ENCODE measurements at places on chromosomes 12 and 14.
A peak's percentile ranks its signal among the peaks of the same experiment; 100 is the strongest.

DNA sequence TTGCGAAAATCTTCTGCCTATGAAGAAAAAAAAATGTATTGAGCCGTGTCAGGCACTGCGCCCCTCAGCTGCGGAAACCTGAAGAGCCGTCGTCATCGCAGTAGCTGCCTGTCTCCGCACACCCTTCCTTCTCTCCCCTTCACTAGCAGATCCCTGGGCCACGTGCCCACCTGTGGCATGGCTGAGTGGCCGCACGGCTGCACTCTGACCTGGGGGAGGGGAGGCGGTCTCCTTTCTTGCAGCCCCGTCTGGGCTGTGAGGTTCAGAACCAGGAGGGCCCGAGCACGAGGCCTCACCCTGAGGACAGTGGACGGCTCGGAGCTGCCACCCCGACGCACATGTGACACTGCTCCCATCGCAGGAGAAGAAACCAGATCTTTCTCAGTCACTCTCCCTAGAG is 24.9 kb downstream of the PGAM5 start:
- H3K4me1 ChIP-seq = no peaks in the 10 kb centered on the region
- DNase-seq = no peak
- H3K27ac ChIP-seq = no peak overlapping the region
- no peak overlapping the region for H3K4me3 ChIP-seq
- H3K36me3 ChIP-seq = peaks cover 66% of the 10 kb centered on the region

- H3K36me3 ChIP-seq = peaks cover 8% of the 10 kb centered on the region
- H3K4me3 ChIP-seq = no peak overlapping the region
- no peaks in the 10 kb centered on the region for H3K27me3 ChIP-seq
- H3K27ac ChIP-seq = no peak overlapping the region
- H3K4me1 ChIP-seq = peaks cover 16% of the 10 kb centered on the region
Observed at GRCh38 chr14:71388862-71389261, 481.6 kb downstream of the PCNX1 start.

GRCh38 chr12:30934811-30935210 is 8.3 kb downstream of the TSPAN11 start:
- H3K4me3 ChIP-seq = no peak overlapping the region
- H3K27ac ChIP-seq = no peak overlapping the region
- no peaks in the 10 kb centered on the region for H3K4me1 ChIP-seq
- peaks cover 10% of the 10 kb centered on the region for H3K27me3 ChIP-seq
- no peaks in the 10 kb centered on the region for H3K36me3 ChIP-seq
- no peak for DNase-seq

GRCh38 chr12:64636856-64637255 is 26.6 kb downstream of the RASSF3 start:
- no peak for DNase-seq
- no peaks in the 10 kb centered on the region for H3K27me3 ChIP-seq
- H3K27ac ChIP-seq = peak overlapping the region; percentile 67
- H3K4me3 ChIP-seq = no peak overlapping the region

DNA sequence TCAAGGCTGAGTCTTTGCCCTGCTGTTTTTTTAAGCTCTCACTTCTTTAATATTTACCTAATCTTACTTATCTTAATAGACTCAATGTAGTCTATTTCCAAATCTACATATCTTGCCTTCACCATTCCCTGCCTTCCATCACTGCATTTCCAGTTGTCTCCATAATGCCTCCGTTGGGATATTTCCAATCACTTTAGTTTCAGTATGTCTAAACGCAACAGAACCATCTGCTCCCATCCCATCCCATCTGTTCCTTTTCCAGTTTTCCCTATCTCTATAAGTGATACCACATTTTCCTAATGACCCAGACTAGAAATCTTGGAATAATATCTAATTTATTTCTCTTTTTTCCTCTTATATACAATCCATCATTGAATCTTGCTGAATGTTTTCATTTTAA is 15.1 kb upstream of the CCDC198 start:
- H3K36me3 ChIP-seq = no peaks in the 10 kb centered on the region
- no peak overlapping the region for H3K27ac ChIP-seq
- H3K27me3 ChIP-seq = peaks cover 2% of the 10 kb centered on the region
- no peak for DNase-seq
- no peak overlapping the region for H3K4me3 ChIP-seq

DNA sequence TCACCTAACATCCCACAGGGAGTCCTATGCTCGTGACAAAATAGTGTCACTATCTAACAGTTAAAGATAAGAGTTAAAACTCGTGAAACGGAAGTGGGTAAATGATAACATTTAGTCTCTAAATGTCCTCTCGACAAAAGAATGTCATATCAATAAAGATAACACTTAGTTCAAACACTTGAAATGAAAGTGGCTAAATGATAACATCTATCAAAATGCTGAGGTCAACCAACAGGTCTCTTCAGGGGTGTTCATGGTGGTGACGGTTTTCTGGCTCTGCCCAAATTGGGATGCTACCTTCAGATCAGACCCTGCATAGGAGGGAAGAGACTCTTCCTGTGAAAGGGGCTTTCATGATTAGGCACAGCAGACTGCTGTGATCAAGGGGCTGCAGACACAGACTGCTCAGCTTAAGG is 22.1 kb downstream of the IL26 start:
- no peak overlapping the region for H3K4me3 ChIP-seq
- H3K4me1 ChIP-seq = peaks cover 33% of the 10 kb centered on the region
- H3K27ac ChIP-seq = no peak overlapping the region
- no peak for DNase-seq
- no peaks in the 10 kb centered on the region for H3K36me3 ChIP-seq

GRCh38 chr14:61872452-61872851 is 110.2 kb downstream of the SNAPC1 start:
- no peak overlapping the region for H3K4me3 ChIP-seq
- no peak for DNase-seq
- H3K4me1 ChIP-seq = peaks cover 5% of the 10 kb centered on the region
- H3K27ac ChIP-seq = no peak overlapping the region
- no peaks in the 10 kb centered on the region for H3K36me3 ChIP-seq

DNA sequence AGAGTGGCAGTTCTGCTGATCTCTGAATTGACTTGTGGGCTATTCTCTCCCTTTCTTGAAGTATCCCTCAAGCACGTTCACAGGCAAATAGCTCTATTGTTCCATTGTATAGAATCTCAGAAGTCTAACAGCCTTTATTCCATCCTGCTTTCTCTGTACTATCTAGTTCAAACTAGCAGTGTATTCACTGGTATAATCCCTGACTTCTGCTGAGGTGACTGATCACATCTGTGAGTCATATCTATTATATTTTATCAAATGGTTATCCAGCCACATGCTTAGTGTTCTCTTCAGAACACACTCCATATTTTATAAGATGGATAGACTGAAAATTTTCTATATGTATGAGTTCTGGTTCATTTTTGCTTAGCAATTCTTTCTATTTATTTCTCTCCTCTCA is 866.1 kb downstream of the C12orf50 start:
- H3K4me1 ChIP-seq = no peaks in the 10 kb centered on the region
- DNase-seq = no peak
- no peak overlapping the region for H3K27ac ChIP-seq
- no peaks in the 10 kb centered on the region for H3K27me3 ChIP-seq
- no peaks in the 10 kb centered on the region for H3K36me3 ChIP-seq

GRCh38 chr12:46209914-46210872 is 58.6 kb downstream of the SLC38A1 start:
- peak; percentile 87 for DNase-seq
- H3K27ac ChIP-seq = peak overlapping the region; percentile 99
- H3K4me3 ChIP-seq = peak overlapping the region; percentile 60
- H3K36me3 ChIP-seq = peaks cover 63% of the 10 kb centered on the region

DNA sequence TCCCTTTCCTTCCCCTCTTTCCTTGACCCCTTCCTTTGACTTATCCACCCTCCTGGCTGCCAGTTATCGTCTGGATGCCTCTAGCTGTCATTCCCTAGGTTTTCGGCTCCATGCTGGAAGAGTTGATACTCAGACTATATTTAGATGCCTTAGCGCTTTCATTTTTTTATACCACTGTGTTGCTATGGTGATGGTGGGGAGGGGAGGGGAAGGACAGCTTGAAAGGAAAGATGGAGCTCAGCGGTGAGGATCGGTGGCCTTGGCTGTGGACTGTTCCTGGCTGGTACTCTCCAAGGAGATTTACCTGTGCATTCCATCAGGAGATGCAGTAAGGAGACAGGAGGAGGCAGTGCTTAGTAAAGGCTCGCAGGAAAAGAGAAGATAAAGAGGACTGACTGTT is 108.7 kb downstream of the SLC8A3 start:
- H3K27me3 ChIP-seq = peaks cover 20% of the 10 kb centered on the region
- DNase-seq = no peak
- H3K27ac ChIP-seq = no peak overlapping the region
- H3K4me1 ChIP-seq = no peaks in the 10 kb centered on the region
- H3K36me3 ChIP-seq = no peaks in the 10 kb centered on the region

DNA sequence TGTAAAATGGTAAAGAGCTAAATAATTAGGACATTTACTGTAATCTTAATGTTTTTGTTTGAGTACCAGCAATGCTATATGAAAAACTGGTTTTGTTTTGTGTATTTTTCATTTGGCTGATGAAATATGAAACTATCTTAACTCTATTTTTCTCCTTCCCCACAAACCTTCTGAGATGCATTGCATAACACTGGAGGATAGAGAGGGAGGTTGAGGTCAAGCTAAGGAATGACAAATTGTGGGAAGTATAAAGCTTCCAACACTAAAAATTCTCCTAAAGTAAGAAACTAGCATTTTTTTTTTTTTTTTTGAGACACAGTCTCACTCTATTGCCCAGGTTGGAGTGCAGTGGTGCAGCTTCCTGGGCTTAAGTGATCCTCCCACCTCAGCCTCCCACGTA is 31.5 kb upstream of the SRP54 start:
- no peak for DNase-seq
- H3K36me3 ChIP-seq = peaks cover 11% of the 10 kb centered on the region
- H3K4me3 ChIP-seq = no peak overlapping the region
- no peaks in the 10 kb centered on the region for H3K4me1 ChIP-seq
- no peak overlapping the region for H3K27ac ChIP-seq

DNA sequence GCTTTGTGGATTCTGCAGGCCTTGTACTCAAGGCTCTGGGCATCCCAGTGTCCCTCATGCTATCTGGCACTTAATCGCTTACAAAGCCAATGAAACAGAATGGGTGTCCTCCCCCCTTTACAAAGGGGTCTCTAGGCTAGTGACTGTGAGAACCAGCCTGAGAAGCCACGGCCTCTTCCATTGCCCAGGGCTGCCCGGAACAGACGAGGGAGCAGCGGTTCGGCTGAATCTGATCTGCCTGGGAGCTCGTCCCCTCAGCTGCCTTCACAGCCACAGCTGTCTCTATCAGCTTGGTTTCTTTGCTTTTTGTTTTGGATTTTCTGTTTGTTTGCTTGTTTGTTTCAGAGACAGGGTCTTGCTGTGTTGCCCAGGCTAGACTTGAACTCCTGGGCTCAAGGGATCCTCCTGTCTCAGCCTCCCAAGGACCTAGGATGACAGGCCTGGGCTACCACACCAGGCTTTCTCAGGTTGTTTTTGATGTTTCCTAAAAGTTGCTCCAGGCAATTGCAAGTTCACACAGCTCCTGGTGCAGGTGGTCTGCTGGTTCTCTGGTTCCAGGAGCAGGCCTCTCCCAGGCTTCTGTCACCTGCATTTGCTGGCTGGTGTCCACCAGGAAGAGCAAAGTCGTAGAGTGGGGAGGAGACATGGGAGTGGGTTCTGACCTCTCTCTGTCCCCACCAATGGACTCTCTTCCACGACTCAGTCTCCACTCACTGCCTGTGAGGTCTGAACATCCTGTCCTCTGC is 10.9 kb upstream of the RIN3 start:
- H3K4me1 ChIP-seq = peaks cover 4% of the 10 kb centered on the region
- no peaks in the 10 kb centered on the region for H3K36me3 ChIP-seq
- DNase-seq = no peak
- H3K27ac ChIP-seq = no peak overlapping the region
- no peaks in the 10 kb centered on the region for H3K27me3 ChIP-seq

- peaks cover 54% of the 10 kb centered on the region for H3K4me1 ChIP-seq
- no peak overlapping the region for H3K27ac ChIP-seq
Observed at GRCh38 chr12:26830363-26830762, 2.6 kb downstream of the ITPR2 start.

DNA sequence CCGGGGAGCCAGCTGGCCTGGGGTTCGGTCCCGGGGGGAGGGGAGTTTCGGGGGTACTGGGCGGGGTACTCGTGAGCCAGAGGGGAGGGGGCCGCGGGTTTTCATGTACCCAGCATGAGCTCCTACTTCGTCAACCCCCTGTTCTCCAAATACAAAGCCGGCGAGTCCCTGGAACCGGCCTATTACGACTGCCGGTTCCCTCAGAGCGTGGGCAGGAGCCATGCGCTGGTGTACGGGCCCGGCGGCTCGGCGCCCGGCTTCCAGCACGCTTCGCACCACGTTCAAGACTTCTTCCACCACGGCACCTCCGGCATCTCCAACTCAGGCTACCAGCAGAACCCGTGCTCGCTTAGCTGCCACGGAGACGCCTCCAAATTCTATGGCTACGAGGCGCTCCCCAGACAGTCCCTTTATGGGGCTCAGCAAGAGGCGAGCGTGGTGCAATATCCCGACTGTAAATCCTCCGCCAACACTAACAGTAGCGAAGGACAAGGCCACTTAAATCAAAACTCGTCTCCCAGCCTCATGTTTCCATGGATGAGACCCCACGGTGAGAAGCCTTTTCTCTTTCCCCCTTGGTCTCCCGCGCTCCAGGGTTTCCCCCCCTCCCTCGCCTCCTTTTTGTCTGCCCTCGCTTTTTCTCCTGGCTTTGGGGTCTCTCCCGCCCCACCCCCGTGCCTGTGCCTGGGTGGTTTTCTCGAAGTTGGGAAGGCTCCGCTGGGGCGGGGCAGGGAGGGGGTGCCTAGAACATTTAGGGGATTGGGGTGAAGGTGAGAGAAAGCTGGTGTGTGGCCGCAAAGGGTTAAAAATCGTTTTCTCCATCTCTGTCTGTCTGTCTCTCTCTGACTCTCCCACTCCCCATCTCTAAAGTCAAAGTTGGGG is 627 bp downstream of the HOXC8 start:
- H3K4me3 ChIP-seq = peak overlapping the region; percentile 48
- DNase-seq = peak; percentile 34
- H3K4me1 ChIP-seq = peaks cover 27% of the 10 kb centered on the region
- H3K27me3 ChIP-seq = peaks cover 86% of the 10 kb centered on the region
- no peak overlapping the region for H3K27ac ChIP-seq

DNA sequence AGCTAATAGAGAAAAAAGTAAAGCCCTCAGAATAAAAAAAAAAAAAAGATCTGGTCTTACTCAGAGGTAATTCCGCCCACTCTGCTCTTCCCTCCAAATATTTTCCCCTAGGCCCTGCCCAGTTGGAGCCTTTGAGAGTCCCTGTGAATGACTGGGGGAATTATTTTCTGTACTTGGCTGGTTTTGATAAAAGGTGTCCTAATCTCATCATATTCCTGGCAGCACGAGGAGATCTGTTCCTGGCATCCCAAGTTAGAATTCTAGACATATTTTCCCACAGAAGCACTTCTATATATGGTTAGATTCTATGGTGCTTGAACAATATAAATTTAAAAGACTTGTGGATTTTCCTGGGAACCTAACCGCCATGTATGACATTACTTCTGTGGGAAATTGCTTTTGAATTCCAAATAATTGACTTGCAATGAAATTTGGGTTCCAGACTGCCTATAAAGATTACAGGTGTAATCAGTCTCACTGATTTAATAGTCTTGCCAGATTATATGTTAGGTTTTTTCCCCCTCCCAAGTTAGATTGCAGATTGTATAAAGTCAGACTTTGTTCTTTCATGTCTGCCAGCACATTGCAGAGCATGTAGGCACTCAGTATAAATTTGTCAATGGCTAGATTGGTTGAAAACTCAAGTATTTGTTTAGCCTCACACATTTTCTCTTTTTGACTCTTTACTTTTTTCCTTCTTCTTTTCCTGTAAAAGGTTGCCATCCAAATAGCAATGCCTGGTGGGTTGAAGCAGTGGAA is 12.3 kb downstream of the GPX2 start:
- peak overlapping the region; percentile 60 for H3K27ac ChIP-seq
- H3K4me1 ChIP-seq = peaks cover 25% of the 10 kb centered on the region
- H3K4me3 ChIP-seq = no peak overlapping the region
- H3K36me3 ChIP-seq = peaks cover 37% of the 10 kb centered on the region
- no peak for DNase-seq
- no peaks in the 10 kb centered on the region for H3K27me3 ChIP-seq
